ENCODE measurements at places on chromosomes 5 and 9.
A peak's percentile ranks its signal among the peaks of the same experiment; 100 is the strongest.

GRCh38 chr9:40914772-40915659, 213.5 kb downstream of the FOXD4L6 start:
- no peak for DNase-seq

- DNase-seq, result peak; percentile 99
These were observed 184.4 kb upstream of the OR13F1 start for GRCh38 chr9:104319685-104320084.

DNA sequence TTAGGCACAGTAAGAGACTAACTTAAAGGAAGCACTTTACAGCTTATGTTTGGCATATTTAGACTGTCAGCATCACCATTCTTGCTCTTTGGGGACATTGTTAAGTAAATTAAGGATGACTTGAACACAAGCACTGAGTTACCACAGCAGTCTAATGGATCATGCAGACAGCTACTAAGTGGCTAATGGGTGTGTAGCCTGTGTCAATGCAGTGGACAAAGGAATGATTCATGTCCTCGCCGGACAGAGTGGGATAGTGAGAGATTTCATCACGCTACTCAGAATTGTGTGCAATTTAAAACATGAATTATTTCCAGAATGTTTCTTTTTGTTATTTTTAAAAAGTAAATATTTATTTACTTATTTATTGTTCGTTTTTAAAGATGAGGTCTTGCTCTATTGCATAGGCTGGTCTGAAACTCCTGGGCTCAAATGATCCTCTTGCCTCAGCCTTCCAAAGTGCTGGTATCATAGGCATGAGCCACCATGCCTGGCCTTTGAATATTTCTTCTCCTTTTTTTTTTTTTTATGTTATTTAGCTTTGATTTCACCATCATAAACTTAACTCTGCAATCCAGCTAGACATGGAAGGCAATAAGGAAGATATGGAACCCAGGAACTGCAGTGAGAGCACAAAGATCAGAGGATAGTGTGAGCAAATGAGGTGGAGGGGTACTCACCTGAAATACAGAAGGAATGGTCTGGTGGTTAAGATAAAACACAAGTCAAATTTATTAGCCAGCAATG, 53.0 kb upstream of the KLF4 start:
- DNase-seq, result no peak

DNA sequence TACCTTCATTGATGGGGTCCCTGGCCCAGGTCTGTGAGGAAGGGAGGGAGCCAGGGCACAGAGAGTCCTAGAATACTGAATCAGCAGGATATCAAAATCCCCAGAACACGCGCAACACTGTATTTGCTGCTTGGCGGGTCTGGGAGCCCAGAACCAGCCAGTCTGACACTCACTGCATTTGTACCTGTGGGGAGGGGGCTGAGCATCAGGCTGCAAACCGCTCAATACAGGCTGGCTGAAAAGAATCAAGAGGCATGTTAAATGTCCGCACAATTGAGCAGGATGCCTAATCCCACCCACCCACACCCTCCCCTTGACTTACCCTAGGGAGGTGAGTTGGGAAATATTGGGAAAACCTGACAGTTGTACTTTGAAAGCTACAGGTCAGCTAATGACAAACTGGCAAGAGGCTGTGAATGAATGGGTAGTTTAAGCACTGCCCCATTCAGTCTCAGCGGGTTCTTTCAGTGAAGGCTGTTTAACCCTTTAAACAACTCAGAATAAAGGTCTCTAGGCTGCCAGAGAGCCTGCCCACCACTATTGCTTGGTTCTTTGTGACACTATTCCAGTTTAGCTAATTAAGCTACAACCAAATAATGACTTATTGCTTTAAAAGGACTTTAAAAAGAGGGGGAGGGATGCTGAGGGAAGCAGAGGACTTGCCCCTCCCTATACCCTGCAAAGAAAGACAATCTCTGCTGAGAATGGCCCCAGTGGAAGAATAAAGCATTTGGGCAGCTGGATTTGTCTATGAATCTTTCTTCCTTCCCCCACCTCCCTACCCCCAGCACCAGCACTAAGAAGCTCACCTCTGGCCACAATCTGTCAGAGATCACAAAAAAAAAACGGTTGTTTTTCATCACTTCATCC, 5.0 kb downstream of the SPRY4 start:
- no peak for DNase-seq

GRCh38 chr5:62206150-62206829, 99.7 kb upstream of the KIF2A start:
- DNase-seq, result peak; percentile 17

GRCh38 chr5:123099514-123100151, 10.6 kb downstream of the PRDM6 start:
- no peak for DNase-seq

GRCh38 chr9:35521708-35522107, 31.8 kb downstream of the RUSC2 start:
- no peak for DNase-seq

DNA sequence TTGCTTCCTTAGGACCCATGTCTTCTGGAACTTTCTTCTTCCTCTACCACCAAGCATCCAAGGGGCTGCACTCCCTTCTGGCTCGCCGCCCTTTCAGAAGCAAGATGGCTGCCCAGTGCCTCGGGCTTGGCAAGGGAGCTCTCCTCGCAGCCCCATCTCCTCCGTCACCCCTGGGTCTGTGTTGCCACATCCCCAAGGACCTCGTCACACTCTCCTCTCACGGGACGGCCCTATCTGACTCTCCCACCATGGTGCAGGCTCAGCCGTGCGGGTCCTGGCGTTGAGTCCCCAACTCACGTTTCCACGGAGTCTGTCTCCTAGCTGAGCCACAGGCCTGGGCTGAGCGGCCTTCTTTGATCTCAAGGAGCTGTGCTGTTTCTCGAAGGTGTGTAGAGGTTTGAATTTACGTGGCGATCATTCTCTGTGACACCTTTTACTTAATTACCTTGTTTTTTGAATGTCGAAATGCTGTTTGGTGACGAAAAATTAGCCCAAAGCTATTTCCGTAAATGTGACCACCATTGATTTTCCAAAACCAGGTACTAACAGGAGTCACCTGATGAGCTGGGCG, 15.0 kb upstream of the SCGB3A1 start:
- DNase-seq, result no peak

GRCh38 chr5:33558489-33558888, 117.7 kb downstream of the TARS1 start:
- no peak for DNase-seq

DNA sequence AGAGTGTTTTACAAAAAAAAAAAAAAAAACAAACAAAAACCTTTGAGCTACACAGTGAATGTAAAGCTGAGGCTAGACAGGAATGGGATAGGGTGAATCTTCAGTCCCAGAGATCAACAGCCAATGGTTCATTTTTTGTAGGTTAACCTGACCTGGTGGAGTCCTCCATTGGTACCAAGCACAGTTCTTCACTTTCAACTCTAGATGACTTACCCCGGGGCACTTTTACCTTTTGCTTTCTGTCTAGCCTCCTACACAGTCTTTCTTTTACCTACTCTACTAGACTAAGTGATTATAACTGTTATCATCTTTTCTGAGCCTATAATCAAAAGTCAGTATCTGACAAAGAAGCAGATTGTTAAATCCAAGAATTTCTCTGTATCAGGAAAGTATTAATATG, 50.9 kb downstream of the ANXA2R start:
- no peak for DNase-seq

DNA sequence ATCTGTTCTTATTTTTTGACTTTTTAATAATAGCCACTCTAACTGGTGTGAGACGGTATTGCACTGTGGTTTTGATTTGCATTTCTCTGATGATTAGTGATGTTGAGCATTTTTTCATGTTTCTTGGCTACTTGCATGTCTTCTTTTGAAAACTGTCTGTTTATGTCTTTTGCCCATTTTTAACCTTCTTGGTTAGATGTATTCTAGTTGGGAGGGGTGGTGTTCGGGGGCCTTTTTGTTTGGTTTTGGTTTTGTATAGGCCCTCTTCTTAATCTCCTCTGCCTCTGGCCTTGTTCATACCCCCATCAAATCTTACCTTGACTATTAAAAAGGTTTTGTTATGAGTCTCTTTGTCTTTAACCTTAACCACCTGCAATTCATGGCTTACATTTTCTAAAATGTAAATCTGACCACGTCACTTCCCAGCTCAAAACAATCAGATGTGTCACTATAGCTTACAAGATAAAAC, 107.8 kb upstream of the NR4A3 start:
- no peak for DNase-seq

DNA sequence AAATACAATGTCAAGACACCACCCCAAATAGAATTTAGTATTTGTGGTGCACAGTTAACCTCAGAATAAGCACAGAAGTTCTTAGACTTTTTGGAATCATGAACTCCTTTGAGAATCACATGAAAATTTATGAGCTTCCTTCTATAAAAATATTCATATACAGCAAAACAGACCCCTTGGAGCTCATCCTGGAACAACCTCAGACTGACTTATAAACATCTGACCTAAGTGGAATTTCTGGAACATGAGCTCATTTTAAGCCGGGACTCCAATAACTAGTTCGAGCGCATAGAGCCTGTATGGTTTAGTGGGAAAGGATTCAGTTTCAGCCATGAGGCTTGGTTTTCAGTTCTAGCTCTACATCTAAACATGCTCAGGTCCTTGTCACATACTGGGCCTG, 192.3 kb downstream of the DEPDC1B start:
- no peak for DNase-seq

- no peak for DNase-seq
These were observed 1.7 kb downstream of the OLFM1 start for GRCh38 chr9:135088979-135089847.

- no peak for DNase-seq
These were observed 189.8 kb upstream of the BRINP1 start for GRCh38 chr9:119559056-119559455.

DNA sequence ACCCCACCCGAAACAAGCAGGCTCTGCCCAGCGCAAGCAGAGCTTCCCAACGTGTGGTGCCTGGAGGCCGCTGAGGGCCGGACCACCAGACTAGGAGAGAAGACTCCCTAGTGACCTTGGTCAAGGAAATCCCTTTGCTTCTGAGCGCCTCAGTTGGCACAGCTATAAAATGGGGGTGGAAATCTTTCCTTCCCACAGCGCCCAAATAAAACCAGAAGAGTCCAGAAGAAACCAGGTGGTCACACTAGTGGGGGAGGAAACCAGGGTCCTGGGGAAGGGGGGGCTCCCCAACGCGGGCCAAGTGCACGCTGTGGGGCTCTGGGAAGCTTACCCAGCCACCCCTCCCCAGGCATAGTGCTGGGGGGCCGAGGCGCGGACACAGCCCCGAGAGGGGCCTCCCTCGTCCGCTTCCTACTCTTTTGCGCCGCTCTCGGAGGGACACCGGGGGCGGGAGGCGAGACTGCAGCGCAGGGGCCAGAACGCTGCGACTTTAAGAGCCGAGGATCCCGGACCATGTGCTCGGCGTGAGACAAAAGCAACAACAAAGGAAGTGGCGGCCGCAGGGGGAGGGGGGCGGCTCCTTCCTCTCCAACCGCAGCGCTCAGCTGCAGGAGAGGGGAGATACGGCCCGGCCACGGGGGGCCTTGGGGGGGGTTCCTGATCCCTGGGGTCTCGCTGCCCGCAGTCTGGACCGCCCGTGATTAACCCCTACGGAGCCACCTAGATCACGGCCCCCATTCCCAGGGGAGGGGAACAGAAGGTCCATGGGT, 885 bp downstream of the RNF44 start:
- peak; percentile 50 for DNase-seq
